Cardiac fibroblast (primary cell): ENCODE measurements at places on chromosomes 1 and 21.

DNA sequence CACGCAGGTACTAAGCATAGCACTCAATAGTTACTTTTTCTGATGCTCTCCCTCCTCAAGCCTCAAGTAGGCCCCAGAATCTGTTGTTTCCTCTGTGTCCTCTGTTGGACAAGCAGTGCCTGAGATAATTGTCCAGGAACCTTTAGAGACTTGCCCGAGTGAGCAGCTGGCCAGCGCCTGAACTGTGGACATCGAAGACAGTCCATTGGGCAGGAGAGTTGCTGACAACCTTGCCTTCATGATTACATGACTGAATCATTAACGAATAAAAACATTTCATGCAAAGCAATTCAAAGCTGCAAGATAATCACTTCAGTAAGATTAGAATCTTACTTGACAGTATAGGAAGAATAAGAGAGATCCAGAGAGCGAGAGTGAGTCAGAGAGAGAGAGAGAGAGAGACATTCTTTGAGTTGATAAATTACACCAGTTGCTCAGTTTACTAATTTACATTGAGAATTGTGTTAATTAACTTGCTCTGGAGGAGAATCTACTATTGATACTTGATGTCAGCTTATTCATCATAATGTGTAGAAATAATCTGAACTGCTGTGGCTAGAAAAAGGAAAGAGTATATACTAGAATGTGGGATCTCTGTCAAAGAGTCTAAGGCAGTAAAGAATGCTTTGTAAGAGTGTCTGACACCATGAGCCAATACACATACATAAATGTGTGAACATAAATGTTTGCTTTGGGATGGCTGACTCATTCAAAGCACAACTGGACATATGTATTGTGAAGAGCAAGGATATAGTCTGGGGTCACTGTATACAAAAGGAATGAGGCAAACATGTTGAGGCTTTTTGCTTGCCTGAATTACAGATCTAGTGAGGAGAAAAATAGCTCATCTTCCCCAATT is 216.0 kb downstream of the ZNF326 start:
- DNase-seq = no peak

- DNase-seq = peak; percentile 94
Observed at GRCh38 chr1:91830242-91831131, 55.5 kb downstream of the TGFBR3 start.

- DNase-seq = no peak
Observed at GRCh38 chr1:156076609-156077429, 5.4 kb downstream of the MEX3A start.

GRCh38 chr21:32261929-32262328 is 16.9 kb downstream of the MIS18A start:
- DNase-seq = no peak

GRCh38 chr1:170284512-170284911 is 138.8 kb downstream of the NTMT2 start:
- DNase-seq = no peak

DNA sequence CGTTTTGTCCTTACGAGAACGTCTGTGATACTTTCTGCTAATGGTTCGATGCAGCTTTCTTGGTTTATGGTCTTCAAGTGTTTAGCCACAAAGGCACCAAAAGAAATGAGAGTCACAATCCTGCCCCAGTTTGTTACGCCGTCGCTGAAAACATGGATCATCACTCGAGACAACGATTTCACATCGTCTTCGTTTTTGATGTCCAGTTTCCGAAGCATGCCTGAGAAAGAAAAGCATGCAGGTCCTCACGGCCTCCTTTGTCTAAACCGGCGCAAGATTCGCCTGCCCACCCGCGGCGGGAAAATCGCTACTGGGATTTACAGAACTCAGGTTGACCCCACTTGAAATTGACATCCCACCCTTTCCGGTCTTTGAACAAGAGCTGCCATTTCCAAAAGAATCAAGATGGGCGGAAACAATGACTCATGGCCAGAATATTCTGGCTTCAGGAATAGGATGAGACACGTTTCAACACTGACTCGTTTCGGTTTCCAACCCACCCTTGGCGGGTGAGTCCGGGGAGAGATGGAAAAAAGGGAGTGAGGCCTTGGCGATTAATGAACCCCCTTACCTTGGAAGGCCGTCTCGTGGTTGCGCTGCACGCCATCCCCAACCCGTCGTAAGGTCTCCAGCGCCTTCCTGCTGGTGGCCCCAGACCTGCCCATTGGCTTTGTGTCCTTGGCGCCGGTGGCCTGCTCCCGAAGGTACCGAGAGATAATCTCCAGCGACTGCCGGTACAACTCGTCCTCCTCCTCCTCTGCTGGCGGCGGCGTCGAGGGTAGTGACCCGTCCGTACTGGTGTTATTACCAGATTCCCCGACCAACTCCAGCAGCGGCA is 919 bp downstream of the MCL1 start:
- DNase-seq = peak; percentile 95

DNA sequence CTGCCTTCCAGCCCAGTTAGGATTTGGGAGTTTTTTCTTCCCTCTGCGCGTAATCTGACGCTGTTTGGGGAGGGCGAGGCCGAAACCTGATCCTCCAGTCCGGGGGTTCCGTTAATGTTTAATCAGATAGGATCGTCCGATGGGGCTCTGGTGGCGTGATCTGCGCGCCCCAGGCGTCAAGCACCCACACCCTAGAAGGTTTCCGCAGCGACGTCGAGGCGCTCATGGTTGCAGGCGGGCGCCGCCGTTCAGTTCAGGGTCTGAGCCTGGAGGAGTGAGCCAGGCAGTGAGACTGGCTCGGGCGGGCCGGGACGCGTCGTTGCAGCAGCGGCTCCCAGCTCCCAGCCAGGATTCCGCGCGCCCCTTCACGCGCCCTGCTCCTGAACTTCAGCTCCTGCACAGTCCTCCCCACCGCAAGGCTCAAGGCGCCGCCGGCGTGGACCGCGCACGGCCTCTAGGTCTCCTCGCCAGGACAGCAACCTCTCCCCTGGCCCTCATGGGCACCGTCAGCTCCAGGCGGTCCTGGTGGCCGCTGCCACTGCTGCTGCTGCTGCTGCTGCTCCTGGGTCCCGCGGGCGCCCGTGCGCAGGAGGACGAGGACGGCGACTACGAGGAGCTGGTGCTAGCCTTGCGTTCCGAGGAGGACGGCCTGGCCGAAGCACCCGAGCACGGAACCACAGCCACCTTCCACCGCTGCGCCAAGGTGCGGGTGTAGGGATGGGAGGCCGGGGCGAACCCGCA is at the start of gene PCSK9:
TSS of gene PCSK9 (plus strand) at position 207 of the 741 bp plus-strand sequence. CDS start at position 497, 290 bp downstream.
- DNase-seq = peak; percentile 37

DNA sequence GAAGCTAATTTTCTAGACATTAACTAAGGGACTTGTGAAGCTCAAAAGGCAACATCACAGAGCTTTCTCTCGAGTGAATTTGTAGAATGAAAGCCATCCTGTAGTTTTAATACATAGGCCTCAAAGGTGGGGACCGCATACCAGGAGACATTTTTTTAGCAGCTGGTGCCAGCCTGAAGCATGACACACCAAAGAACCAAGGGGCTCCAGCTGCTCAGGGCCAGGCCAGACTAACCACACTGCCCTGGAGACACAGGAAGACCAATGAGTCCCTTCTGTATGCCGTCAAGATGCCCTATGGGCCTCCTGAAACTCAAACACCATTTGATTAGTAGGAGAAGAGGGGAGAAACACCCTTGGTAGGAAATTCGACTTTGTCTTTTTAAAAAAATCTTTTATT is 113.9 kb upstream of the CACNA1E start:
- DNase-seq = no peak
